ENCODE measurements at places on chromosomes 7 and 10.
A peak's percentile ranks its signal among the peaks of the same experiment; 100 is the strongest.

DNA sequence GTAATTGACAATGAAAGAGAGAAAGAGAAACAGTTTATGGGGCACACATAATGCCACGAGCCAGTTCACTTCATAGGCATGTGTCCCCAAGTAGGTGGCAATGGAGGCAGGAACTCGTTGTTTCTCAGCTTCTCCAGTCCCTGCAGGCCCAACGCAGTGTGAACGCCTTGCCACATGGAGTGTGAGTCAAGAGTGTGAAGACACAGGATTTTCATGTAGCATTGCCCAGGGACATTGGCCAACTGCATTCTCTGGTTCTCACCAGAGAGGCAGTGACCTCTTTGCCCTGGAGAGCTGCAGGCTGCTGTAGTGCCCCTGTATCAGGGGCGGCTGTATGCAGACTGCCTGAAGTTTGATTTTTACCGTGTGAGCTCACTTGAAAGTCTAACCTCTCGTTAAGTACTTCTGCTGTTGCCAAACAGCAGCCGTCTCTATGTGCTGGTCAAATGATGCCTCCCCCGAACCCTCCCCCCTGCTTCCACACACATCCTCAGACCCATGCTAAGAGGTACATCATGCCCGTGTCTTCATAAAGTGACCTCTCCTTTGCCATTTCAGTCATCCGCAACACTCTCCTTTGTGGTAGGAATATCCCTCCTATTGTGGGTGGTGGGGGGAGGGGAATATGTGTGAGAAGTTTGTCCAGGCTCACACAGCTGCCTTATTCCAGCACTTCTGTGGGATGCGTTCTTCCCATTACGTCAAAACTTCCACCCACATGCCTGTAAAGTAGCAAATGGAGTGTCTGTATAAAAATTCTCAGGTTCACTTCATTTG is 12.7 kb downstream of the LRRC18 start:
- DNase-seq = no peak

GRCh38 chr7:96402913-96403312 is 81.0 kb upstream of the SLC25A13 start:
- DNase-seq = no peak

DNA sequence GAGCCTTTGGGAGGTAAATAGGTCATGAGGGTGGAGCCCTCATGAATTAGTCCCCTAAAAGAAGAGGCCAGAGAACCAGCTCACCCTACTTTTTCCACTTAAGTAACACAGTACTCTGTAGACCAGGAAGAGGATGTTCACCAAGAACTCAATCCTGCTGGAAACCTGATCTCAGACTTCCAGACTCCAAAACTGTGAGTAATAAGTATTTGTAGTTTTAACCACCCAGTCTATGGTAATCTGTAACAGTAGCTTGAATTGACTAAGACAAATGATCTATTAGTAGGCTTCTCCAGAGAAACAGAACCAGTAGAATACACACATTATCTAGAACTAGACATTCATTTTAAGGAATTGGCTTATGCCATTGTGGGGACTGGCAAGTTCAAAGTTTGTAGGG is 51.5 kb downstream of the ANKMY2 start:
- DNase-seq = no peak

DNA sequence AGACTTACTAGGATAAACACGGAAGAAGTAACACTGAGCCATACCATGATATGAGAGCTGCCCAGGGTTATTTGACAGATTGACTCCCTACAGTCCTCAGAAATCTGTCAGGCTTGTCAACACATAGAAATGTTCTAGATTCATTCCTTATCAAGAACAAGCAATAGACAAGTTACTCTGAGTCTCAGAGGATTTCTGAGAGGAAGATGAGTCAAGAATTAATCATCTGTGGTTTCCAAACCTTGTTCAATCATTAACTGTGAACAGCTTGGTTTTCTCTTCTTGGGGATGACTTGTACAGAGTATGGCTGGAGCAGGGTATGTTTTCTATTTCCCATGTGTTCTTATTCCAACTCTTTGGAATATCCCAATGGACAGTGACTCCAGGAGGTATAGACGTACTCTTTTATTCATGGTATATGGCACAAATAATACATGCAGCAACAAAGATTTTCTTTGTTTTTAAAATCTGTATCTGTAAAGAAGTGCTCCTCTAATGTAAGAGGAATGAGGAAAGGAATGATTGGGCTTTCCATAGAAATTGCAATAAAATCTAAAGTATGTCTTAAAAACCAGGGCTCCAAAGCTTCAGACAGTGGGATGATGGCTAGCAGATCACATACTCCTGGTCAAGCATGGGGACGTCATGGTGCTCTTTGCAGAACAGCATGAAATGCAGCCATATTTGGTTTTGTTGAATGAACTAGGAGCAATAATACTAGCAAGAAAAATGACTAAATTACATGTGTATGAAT is 11.9 kb upstream of the SFR1 start:
- DNase-seq = no peak

GRCh38 chr10:78414380-78414779 is 380.7 kb downstream of the RPS24 start:
- no peak for DNase-seq

- DNase-seq = no peak
Measured at GRCh38 chr7:42174391-42174912, 62.6 kb downstream of the GLI3 start.

DNA sequence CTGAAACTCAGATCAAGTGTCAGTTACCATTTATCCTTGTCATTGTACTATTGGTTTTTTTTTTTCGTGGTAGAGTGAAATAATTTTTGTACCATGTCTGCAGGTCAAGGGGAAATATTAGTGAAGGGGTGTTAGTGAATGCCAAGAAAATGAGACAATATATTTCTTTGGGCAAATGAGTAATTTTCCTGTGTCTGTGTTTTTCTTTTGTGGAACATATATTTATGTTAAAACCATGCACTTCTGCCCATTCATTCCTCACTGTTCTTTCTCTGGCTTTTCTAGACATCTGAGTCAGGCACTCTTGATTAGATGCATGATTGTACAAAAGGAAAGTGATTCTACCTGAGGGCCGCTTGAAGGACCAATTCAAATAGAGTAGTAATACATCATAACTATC is 161.6 kb downstream of the BICC1 start:
- DNase-seq = no peak

DNA sequence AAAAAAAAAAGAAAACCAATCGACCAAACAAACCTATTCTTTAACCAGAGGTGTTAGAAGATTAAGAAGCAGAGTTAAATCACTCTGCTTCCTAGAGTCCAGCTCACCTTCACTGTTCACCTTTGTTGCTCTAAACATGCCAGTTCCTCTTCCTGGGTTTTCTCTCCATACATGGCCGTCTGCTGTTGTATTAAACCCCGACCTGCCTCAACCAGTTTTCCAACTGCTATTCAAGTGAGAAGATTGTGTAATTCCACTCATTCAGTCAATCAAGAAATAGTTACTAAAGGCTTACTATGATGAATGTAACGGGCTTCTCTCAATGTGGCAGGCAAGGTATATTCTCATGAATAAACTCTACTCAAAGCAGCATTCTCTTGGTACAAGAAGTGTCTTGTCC is 8.8 kb downstream of the AASS start:
- DNase-seq = no peak

GRCh38 chr7:110001254-110001938 is 1089.5 kb upstream of the LRRN3 start:
- DNase-seq = no peak

- peak; percentile 55 for DNase-seq
Measured at GRCh38 chr10:132458586-132459300, 61.7 kb downstream of the PWWP2B start.

GRCh38 chr7:107661081-107661864 is 645 bp downstream of the SLC26A4 start:
- peak; percentile 61 for DNase-seq

- DNase-seq = no peak
Measured at GRCh38 chr10:97220355-97220754, 34.6 kb upstream of the SLIT1 start.

DNA sequence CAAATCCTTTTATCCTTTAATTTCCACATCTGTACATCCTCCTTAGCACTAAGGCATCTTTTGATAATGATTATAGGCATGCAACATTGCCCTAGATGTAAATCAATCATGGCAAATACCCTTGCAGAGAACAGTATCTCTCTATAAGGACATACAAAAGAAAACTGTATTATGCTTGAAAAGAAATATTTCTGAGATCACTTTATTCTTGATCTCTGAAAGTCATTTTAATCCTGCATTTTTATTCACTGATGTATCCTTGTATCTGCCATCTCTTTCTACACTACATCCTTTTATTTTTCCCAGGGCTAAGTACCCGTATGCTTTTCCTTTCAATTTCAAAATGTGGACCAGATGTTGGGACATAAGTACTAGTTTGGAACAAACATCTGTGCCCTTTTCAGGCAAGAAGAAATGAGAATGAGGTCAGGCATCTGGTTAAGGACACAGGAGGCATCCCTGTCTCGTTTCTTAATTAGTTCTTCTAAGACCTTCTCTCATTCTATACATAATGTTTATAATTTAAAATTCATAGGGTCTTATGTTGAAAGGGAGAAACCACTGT is 338.6 kb downstream of the CNTNAP2 start:
- DNase-seq = no peak
